Foreskin keratinocyte (primary cell): ENCODE measurements at places on chromosomes 7 and 10. TPM values are rescaled to one million over a fixed set of nuclear protein-coding genes. Genes with fewer than 3 reads are reported as not detected.

The AFAP1L2 gene
- total RNA-seq: 53.8 and 58.4 TPM in 2 replicates

DNA sequence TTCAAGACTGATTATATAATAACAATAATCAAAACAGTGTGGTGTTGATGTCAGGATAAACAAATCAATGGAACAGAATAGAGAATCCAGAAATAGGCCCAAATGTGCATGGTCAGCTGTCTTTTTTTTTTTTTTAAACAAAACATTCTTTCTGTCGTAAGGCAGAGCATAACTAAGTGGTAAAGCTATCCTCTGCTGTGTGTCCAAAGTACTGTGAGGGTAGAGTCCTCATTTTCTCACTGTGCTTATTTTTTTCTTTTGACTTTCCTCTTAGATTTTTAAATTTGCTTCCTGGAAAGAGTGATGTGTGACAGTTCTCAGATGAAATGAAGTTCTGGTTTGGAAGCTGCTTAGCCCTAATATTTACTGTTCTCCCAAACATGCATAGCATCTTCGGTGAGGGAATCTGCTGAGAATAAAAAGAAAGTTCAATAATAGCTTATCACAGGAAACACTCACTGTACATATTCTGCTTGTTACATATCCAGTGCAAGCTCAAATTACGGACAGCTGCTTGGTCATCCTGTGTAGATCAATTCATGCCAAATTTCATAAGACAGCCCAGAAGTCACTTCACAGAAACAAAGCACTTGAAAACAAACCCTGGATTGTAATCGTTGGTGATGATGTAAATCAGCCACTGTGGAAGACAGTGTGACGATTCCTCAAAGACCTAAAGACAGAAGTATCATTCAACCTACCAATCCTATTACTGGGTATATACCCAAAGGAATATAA lies 423.9 kb downstream of the NEBL start:
- no peak for DNase-seq

DNA sequence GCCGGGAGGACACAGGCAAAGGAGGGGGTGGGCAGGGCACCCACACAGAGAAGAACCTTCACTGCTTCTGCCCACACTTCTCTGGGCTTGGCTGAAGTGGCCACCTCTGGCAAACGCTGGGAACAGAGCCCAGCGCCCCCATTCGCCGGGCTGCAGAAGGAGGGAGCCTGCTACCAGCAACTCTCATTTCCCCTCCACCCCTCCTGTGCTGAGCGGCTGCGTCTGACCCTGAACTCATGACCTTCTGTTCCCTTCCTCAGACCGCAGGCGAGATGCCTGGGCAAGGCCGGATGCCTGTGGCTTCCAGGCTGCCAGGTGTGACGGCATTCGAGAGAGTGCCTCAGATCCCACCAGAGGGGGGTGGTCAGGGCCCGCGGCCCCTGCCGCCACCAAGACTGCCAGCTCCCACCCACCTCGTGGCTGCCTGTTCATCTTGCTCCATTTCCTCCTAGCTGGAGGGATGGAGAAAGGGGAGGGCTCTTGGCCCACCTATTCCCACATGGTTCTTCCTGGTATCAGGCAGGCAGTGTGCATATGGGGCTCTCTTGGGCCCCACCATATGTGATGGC lies 19.8 kb downstream of the DNAJB12 start:
- DNase-seq: no peak

GRCh38 chr10:33899578-33900531 lies 565.4 kb upstream of the NRP1 start:
- peak; percentile 68 for DNase-seq

GRCh38 chr10:116768786-116769185 lies 26.4 kb upstream of the HSPA12A start:
- DNase-seq: no peak

The SFTPA1 gene
- not detected in 2 replicates for total RNA-seq

- no peak for DNase-seq
Observed at GRCh38 chr10:89454561-89455347, 40.4 kb downstream of the IFIT5 start.

DNA sequence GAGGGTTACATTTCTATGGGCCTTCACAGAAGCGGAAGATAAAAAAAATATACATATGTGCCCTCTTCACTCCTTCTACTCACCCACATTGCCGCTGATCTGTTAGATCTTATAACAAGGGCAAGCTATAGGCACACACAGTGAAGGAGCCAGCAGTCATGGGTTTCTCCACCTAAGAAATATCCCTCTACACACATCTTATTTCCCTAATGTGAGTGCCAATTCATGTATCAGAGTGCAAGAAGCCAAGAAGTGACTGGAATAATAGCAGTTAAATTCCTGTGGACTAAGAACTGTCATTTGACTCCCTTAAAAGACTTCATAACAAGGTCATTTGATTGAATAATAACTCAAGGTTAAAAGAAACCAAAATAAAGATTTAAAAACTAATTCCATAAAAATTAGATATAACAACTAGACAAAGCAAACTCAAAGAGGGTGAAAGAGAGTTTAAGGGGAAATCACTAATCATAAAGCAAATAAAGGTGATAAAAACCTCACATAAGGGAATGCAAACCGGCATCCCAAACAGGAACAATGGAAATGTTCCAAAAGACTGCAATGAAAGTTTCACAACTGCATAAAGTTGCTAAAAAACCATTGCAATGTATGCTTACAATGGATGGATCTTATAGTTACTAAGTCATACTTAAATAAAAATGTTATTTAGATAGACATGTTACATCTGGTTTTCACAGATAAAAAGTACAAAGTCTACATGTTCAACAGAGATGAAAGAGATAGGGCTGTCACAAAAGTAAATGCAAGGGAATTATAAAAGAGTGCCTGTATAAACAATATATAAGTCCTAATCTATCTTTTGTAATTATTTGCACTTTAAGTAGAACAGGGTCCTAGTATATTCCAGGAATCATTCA lies 42.8 kb downstream of the ARHGAP21 start:
- no peak for DNase-seq

The TMEM229A gene
- total RNA-seq: not detected in 2 replicates

GRCh38 chr10:127398971-127399365 lies 150.1 kb upstream of the NPS start:
- no peak for DNase-seq

DNA sequence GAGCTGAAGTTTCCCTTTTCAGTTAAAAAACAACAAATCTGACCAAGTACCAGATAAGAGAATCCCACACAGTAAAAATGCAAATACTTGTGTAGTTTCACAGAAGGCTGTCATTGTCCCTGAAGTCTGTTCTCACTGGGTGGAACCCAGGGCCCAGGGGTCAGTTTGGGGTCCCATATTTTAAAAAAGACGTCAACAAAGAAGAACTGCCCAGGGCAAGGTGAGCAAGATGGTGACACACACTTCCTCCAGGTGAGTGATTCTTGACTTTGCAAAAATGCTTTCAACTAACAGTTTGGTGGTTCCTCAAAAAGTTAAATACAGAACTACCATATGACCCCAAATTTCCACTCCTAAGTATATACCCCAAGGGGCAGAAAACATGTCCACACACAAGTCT lies 36.8 kb downstream of the PDIA4 start:
- peak; percentile 52 for DNase-seq

The LRRD1 gene
- 0.04 TPM in 1 of 2 replicates, not detected in the other for total RNA-seq

DNA sequence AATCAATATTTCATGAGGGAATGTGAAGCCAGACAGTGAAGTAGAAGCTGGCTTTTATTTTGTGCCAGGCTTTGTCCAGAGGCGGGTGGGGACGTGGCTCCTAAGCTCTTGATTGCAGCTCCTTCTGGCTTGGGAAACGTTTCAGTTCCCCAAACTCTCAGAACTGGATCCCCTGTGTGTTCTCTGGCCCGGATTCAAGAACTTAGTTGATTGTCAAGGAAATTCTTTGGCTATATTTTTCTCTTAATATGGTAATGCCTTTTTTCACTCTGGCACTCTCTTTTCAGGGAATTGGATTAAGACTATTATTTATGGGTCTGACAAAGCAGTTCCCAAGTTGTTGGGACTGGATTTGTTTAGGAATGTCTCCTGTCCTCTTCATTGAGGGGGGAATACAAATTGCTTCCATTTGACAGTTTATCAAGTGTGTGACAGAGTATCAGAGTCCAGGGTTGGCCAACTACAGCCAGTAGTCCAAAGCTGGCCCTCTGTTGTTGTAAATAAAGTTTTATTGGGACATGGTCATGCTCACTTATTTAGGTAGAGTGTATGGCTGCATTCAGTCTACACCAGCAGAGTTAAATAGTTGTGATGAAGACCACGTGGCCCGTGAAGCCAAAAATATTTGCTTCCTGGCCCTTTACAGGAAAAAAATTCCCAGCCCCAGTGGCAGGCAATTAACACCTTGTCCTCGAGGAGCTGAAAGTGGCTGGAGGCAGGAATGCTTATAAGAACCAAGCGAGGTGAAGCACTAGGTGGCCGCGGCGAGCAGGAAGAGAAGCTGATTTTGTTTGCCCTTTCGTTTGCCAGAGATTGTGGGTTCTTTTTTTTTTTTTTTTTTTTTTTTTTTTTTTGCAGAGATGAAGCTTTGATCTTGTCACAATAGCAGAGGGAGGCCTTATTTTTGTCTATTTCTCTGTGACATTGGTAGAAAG lies 34.3 kb downstream of the HTRA1 start:
- no peak for DNase-seq

DNA sequence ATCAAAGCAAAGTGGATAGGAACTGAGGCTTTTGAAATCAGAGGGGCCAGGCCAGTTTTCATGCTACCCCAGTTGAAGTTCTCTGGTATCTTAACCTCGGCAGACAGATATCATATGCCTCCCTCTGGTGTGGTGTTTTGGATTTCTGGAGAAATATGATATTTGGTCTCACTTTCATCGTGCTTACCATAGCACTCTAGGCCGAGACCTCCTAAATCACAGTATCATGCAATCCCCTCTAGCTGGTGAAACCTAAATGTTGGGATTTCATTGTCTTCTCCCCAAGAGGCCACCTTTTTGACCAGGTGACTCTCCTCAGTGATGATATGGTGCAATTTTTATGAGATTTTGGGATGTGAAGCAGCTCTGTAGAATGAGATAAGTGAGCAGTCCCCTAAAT lies 183.5 kb downstream of the CREB5 start:
- DNase-seq: no peak

The XPNPEP1 gene
- 58.8 TPM in 2 replicates for total RNA-seq

The SEMA4G gene
- 0.99 and 1.1 TPM in 2 replicates for total RNA-seq

GRCh38 chr7:38169847-38170246 lies 8.2 kb upstream of the STARD3NL start:
- DNase-seq: no peak

DNA sequence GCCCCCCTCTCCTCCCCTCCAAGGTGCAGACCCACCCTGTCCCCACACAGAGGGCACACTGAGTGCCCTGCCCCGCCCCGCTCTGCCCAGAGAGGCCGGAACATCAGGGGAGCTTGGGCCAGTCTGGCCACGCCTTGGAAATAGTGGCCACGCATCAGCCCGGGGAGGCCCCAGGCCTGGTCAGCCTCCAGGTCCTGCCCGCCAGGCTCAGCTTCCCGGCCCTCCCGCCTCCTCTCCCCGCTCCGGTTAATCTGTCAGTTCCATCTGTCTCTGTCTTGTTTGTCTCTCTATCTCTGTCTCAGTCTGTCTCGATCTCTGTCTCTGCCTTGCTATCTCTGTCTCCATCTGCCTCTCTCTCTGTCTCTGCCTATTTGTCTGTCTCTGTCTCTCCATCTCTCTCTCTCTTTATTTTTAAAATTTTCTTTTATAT lies 28.9 kb upstream of the TNRC18 start:
- no peak for DNase-seq

- DNase-seq: no peak
Observed at GRCh38 chr7:129150199-129150996, 5.9 kb downstream of the TSPAN33 start.

The GIMAP4 gene
- not detected in 2 replicates for total RNA-seq

- no peak for DNase-seq
Observed at GRCh38 chr10:23453465-23453864, 14.6 kb downstream of the OTUD1 start.

- no peak for DNase-seq
Observed at GRCh38 chr7:82080254-82080927, 310.5 kb upstream of the HGF start.

DNA sequence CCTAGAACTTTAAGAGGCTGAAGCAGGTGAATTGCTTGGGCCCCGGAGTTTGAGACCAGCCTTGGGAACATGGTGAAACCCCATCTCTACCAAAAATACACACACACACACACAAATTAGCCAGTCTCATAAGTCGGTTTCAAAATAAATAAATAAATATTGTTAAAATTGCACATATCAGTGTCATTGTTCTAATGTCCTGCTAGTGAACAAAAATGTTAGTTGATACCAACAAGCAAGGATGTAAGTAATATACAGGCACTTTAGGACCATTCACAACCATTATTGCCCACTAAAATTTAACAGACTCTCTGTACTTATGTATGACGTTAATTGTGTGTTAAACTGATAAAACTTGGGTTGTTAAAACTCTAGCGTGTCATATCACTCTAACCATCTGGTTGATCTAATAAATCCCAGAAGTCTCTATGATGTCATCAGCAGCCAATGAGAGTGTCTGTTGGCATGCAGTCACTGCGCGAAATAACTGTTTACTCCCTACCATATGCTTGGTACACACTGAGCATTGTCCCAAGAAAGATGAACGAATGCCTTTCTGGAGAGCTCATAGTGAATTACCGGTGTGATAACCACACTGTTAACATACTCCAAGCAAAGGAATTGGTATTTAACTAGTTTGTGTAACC lies 30.4 kb upstream of the OTUD1 start:
- DNase-seq: no peak

The IDI2 gene
- not detected in 2 replicates for total RNA-seq

- DNase-seq: peak; percentile 97
Observed at GRCh38 chr10:122089311-122090017, 100.5 kb downstream of the TACC2 start.

GRCh38 chr7:157840174-157840913 lies 503.5 kb downstream of the DNAJB6 start:
- no peak for DNase-seq

GRCh38 chr7:2959103-2959680 lies 84.5 kb downstream of the CARD11 start:
- no peak for DNase-seq

DNA sequence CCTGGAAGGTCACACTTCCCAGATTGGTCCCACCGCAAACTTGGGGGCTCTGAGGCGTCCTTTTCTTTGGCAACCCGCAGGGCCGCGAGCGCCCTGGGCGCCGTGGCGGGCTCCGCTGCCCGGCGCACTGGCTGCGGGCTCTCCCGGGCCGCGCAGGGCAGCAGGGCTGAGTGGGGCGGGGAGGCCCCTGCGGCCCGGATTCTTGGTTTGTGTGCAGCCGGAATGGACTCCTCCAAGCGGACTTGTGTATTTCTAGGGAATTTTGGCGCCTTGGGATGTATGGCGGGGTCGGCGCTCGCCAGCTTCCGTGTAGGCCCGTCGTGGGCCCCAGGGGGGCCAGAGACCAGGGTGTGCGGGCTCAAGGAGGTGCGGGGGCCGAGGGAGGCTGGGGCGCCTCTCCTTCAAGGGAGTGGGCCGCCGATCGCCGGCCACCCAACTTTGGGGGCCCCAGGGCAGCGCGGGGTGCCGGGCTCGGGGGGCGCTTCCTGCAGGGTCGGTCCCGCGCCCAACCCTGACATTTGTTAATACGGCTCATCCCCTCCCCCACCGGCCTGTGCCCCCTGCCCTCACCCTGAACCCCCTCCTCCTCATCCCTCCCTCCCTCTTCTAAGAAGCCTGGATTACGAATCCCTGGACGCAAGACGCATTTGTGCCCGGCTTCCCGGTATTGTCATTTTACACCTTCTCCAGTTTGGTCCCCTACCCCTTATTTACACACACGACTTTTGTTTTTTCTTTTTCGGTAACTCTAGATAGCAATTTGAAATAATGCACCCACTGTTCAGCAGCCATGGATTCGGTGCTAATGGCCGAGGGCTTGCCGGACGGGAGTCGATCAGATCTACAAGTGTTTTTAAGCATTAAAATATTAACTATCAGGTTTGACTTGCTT lies 2.5 kb downstream of the TCF7L2 start:
- DNase-seq: peak; percentile 30

- DNase-seq: no peak
Observed at GRCh38 chr7:109235316-109235715, 665.6 kb downstream of the DNAJB9 start.

- DNase-seq: no peak
Observed at GRCh38 chr10:70494966-70495365, 16.4 kb downstream of the PALD1 start.
